ENCODE measurements at places on chromosomes 4 and X.

GRCh38 chrX:105845631-105846030, 23.3 kb downstream of the NRK start:
- no peaks in the 10 kb centered on the region for H3K36me3 ChIP-seq
- H3K27ac ChIP-seq, result no peak overlapping the region
- DNase-seq, result no peak
- H3K4me3 ChIP-seq, result no peak overlapping the region
- H3K4me1 ChIP-seq, result no peaks in the 10 kb centered on the region

- no peaks in the 10 kb centered on the region for H3K27me3 ChIP-seq
- no peak for DNase-seq
- no peak overlapping the region for H3K4me3 ChIP-seq
- peaks cover 2% of the 10 kb centered on the region for H3K4me1 ChIP-seq
- no peaks in the 10 kb centered on the region for H3K36me3 ChIP-seq
- H3K27ac ChIP-seq, result no peak overlapping the region
Measured at GRCh38 chrX:69028006-69028760, 137.1 kb downstream of the PJA1 start.

DNA sequence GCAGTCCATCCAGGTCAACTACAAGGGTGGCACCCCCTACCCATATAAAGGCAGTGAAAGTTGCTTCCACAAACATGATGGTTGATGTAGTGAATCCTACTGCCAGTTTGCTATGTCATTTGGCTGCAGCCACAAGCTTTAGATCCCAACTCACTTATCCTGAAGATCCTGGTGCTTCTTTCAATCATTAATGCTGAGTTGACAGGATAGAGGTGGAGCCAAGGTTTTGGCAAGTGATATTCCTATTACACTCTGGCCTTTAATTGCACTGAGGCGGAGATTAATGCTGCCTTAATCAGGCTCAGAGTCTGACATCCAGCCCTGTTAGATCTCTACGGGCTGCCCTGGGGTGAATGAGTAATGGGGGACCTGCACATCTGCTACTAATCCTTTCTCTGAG, 542.4 kb upstream of the ARX start:
- H3K27me3 ChIP-seq, result no peaks in the 10 kb centered on the region
- H3K4me3 ChIP-seq, result no peak overlapping the region
- no peaks in the 10 kb centered on the region for H3K4me1 ChIP-seq

GRCh38 chr4:171565130-171565788, 247.9 kb upstream of the GALNTL6 start:
- no peak for DNase-seq
- no peaks in the 10 kb centered on the region for H3K27me3 ChIP-seq
- no peaks in the 10 kb centered on the region for H3K4me1 ChIP-seq
- no peak overlapping the region for H3K27ac ChIP-seq
- no peak overlapping the region for H3K4me3 ChIP-seq

DNA sequence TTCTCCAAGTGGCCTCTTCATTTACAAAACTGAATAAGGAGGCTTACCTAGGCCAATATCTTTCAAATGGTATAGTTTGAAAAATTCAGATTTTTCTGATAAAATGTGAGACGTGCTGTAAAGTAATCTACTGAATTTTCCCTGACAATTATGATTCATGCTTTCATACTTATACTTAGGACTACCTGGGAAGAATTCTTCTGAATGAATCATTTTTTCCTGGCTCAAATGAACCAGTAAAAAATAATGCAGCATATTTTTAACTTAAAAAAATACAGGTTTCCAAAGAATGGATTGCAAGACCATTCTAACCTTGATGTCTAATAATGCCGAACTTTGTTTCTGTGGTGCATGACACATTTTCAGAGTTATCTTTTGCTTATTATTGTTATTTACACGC, 375.4 kb downstream of the ZNF674 start:
- DNase-seq, result no peak
- no peaks in the 10 kb centered on the region for H3K36me3 ChIP-seq
- H3K4me3 ChIP-seq, result no peak overlapping the region
- no peaks in the 10 kb centered on the region for H3K4me1 ChIP-seq
- H3K27me3 ChIP-seq, result no peaks in the 10 kb centered on the region

GRCh38 chr4:43410636-43411035, 518.1 kb downstream of the GRXCR1 start:
- no peaks in the 10 kb centered on the region for H3K36me3 ChIP-seq
- H3K27me3 ChIP-seq, result no peaks in the 10 kb centered on the region
- no peak for DNase-seq
- no peaks in the 10 kb centered on the region for H3K4me1 ChIP-seq
- H3K27ac ChIP-seq, result no peak overlapping the region
- H3K4me3 ChIP-seq, result no peak overlapping the region

DNA sequence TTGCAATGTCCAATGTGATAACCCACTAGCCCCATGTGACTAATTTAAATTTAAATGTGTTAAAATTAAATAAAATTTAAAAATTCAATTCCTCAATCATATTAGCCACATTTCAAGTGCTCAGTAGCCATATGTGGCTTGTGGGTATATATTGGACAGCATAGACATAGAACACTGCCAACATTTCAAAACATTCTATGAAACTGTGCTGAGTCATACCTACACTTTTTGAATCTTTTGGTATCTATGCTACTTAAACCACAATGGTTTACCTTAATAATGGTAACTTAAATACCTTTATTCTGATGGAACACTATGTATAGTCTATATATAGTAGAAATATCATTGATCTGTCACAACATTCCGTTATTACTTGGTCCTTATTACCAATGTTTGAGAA, 223.4 kb upstream of the ATOH1 start:
- no peak overlapping the region for H3K4me3 ChIP-seq
- no peaks in the 10 kb centered on the region for H3K27me3 ChIP-seq
- no peaks in the 10 kb centered on the region for H3K36me3 ChIP-seq
- no peak for DNase-seq
- H3K4me1 ChIP-seq, result no peaks in the 10 kb centered on the region

DNA sequence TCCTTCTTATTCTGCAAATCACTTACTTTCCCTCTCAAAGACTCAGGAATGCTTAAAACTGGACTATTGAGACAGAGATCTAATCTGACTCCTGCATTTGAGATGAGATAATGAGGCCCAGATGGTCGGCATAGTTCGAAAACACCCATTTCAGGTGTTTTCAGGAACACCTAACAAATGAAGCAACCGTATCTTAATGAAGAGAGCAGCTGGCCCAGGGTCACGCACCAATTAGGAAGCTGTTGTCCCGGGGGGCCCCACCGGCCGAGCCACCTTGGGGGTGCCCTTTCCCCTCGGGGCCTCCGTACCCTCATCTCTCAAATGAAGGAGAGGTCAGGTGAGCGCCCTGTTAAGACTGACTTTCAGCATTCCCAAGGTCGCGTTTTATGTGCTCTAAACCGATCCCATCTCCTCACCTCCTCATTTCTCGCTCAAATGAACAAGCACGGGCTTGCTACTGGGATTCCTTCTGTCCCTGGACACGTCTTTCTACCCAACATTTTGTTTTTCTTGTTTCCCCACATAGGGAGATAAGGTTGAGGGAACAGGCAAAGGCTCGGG, 824 bp downstream of the LRPAP1 start:
- no peaks in the 10 kb centered on the region for H3K36me3 ChIP-seq
- no peaks in the 10 kb centered on the region for H3K27me3 ChIP-seq
- H3K27ac ChIP-seq, result peak overlapping the region; percentile 63
- peak overlapping the region; percentile 99 for H3K4me3 ChIP-seq
- peaks cover 21% of the 10 kb centered on the region for H3K4me1 ChIP-seq

DNA sequence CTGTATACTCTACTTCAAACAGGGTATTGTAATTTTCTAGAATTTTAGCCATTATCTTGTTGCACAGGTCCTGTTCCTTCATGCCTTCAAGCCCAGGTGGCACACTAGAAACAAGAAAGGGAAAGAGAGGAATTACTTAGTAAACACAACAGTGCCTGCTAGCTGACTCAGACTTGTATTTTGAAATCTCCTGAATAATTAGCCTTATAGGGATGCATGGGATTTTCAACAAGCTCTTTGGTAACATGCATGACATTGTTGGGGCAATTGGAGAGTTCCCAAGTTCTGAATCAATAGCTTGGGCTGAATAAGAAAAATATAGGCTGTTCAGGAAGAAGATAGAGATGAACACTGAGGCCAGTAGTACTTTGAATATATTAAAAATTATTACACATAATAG, 118.8 kb downstream of the FAM13A start:
- no peak overlapping the region for H3K27ac ChIP-seq
- H3K4me3 ChIP-seq, result no peak overlapping the region
- peaks cover 13% of the 10 kb centered on the region for H3K4me1 ChIP-seq
- no peaks in the 10 kb centered on the region for H3K36me3 ChIP-seq

- peaks cover 3% of the 10 kb centered on the region for H3K27me3 ChIP-seq
- no peak overlapping the region for H3K27ac ChIP-seq
- no peaks in the 10 kb centered on the region for H3K4me1 ChIP-seq
- no peak for DNase-seq
- no peak overlapping the region for H3K4me3 ChIP-seq
Measured at GRCh38 chrX:53471346-53471745, 37.2 kb upstream of the HSD17B10 start.

GRCh38 chr4:7781993-7782392, 157.7 kb downstream of the AFAP1 start:
- H3K27ac ChIP-seq, result no peak overlapping the region
- H3K4me3 ChIP-seq, result no peak overlapping the region

- H3K4me3 ChIP-seq, result peak overlapping the region; percentile 19
- H3K36me3 ChIP-seq, result peaks cover 3% of the 10 kb centered on the region
- no peak overlapping the region for H3K27ac ChIP-seq
- peaks cover 64% of the 10 kb centered on the region for H3K27me3 ChIP-seq
- peak; percentile 69 for DNase-seq
Measured at GRCh38 chr4:121711263-121712000, 14.7 kb upstream of the ANXA5 start.

DNA sequence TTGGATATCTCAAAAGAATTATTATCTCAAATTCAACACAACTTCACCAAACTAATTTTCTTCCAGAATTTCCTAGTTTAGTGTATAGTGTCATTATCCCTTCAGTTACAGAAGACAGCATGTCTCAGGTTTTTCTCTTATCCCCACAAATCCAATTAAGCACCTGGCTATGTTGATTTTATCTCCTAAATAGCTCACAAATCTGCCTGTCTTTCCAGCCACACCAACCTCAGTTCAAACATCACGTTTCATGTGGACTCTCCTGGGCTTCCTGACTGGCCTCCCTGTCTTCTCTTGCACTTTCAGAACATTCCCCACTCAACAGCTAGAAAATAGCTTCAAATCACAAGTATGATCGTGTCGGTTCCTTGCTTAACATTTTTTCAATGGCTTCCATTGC, 14.8 kb downstream of the STK32B start:
- H3K4me3 ChIP-seq, result no peak overlapping the region
- H3K36me3 ChIP-seq, result no peaks in the 10 kb centered on the region
- no peaks in the 10 kb centered on the region for H3K27me3 ChIP-seq
- H3K27ac ChIP-seq, result no peak overlapping the region
- no peak for DNase-seq

- no peaks in the 10 kb centered on the region for H3K4me1 ChIP-seq
- H3K27me3 ChIP-seq, result no peaks in the 10 kb centered on the region
- no peak overlapping the region for H3K4me3 ChIP-seq
- no peak for DNase-seq
Measured at GRCh38 chr4:161704653-161705052, 459.1 kb downstream of the FSTL5 start.

DNA sequence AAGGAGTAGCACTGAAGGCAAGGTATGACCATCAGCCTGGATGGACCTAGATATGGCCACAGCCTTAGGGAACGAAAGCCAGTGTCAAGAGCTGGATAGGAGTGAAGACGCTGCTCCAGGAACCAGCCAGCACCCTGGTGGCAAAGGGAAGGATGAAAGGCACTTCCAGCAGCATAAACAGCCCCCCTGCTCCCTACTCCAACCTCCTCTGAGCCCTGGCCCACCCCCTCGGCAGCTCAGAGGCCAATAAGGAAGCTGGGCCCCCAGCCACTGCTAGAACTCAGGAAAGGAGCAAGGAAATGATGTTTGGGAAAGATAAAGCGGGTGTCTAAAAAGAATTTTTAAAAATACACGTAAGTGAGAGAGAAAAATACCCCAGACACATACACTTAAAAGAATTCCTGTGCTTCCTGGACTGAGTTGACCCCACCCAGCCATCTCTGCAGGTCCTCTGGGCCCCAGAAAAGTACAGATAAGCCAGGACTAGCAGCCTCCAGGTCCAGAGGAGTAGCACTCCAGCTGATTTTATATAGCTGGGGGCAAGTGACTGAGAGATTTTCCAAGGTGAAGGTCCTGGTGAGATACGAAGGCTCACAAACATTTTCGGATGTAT, 170.4 kb downstream of the SHROOM4 start:
- no peak overlapping the region for H3K4me3 ChIP-seq
- H3K27ac ChIP-seq, result no peak overlapping the region
- H3K27me3 ChIP-seq, result no peaks in the 10 kb centered on the region
- DNase-seq, result no peak
- H3K36me3 ChIP-seq, result no peaks in the 10 kb centered on the region
- H3K4me1 ChIP-seq, result no peaks in the 10 kb centered on the region

DNA sequence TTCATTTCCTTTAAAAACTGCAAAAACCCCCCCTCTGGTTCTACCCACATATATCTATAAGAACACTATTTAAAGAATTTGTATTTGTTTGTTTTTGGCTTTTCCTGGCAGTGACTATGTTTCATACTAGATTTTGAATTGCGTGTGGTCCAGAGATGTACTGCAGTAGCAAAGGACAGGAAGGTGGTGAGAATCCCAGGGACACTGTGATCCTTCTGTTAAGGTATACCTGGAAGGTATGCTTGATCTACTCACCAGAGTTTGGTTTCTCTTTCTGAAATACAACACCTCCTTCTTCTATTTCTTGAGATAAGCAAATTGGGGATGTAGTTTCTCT, 129.6 kb upstream of the RASGEF1B start:
- H3K36me3 ChIP-seq, result no peaks in the 10 kb centered on the region
- no peak for DNase-seq
- H3K4me1 ChIP-seq, result peaks cover 9% of the 10 kb centered on the region
- no peaks in the 10 kb centered on the region for H3K27me3 ChIP-seq
- H3K27ac ChIP-seq, result no peak overlapping the region

GRCh38 chrX:118726396-118726795, 1.0 kb upstream of the IL13RA1 start:
- H3K27me3 ChIP-seq, result peaks cover 52% of the 10 kb centered on the region
- no peak for DNase-seq
- H3K36me3 ChIP-seq, result no peaks in the 10 kb centered on the region
- no peaks in the 10 kb centered on the region for H3K4me1 ChIP-seq
- no peak overlapping the region for H3K4me3 ChIP-seq
- H3K27ac ChIP-seq, result no peak overlapping the region

GRCh38 chr4:47829438-47829837, 8.4 kb downstream of the CORIN start:
- peaks cover 28% of the 10 kb centered on the region for H3K27me3 ChIP-seq
- H3K4me1 ChIP-seq, result peaks cover 14% of the 10 kb centered on the region
- H3K4me3 ChIP-seq, result no peak overlapping the region

- peaks cover 10% of the 10 kb centered on the region for H3K27me3 ChIP-seq
- no peak overlapping the region for H3K27ac ChIP-seq
- no peak for DNase-seq
- no peak overlapping the region for H3K4me3 ChIP-seq
Measured at GRCh38 chr4:99753931-99754330, 62.7 kb upstream of the DAPP1 start.

- H3K27ac ChIP-seq, result no peak overlapping the region
- DNase-seq, result no peak
- peaks cover 18% of the 10 kb centered on the region for H3K4me1 ChIP-seq
- no peaks in the 10 kb centered on the region for H3K36me3 ChIP-seq
- H3K27me3 ChIP-seq, result no peaks in the 10 kb centered on the region
- H3K4me3 ChIP-seq, result no peak overlapping the region
Measured at GRCh38 chrX:136059350-136059749, 74.1 kb downstream of the SLC9A6 start.

GRCh38 chrX:77693594-77693993, 92.4 kb downstream of the ATRX start:
- H3K27me3 ChIP-seq, result no peaks in the 10 kb centered on the region
- no peak overlapping the region for H3K4me3 ChIP-seq
- peaks cover 7% of the 10 kb centered on the region for H3K4me1 ChIP-seq

Measured in activated naive CD8-positive, alpha-beta T cell treated with anti-CD3 and anti-CD28 coated beads for 36 hours (primary cell).